ENCODE measurements at places on chromosomes 11 and 22. TPM values are rescaled to one million over a fixed set of nuclear protein-coding genes. Genes with fewer than 3 reads are reported as not detected.

DNA sequence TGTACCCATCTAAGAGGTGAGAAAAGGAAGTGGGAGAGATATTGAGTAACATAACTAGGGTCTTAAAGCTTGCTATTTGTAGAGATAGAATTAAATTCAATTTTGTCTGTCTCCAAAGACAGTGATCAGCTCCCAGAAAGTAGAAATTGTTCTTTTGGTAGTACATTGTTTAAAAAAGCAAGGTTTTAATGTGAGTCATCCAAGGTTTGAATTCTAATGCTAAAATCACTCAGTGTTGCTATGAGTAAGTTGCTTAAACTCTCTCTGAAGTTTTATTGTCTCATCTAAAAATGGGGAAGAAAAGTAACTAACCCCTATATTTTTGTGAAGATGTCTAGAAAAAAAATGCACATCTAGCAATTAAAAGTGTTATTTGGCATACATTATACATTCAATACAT lies 1004.5 kb upstream of the CCDC90B start:
- no peak overlapping the region for H3K4me3 ChIP-seq
- DNase-seq, result no peak
- H3K27me3 ChIP-seq, result no peaks in the 10 kb centered on the region
- H3K36me3 ChIP-seq, result no peaks in the 10 kb centered on the region
- no peaks in the 10 kb centered on the region for H3K4me1 ChIP-seq

GRCh38 chr11:11691296-11692151 lies 69.7 kb upstream of the GALNT18 start:
- no peak overlapping the region for H3K27ac ChIP-seq
- H3K36me3 ChIP-seq, result no peaks in the 10 kb centered on the region
- H3K4me3 ChIP-seq, result no peak overlapping the region
- no peaks in the 10 kb centered on the region for H3K27me3 ChIP-seq

- no peak overlapping the region for H3K27ac ChIP-seq
- H3K27me3 ChIP-seq, result no peaks in the 10 kb centered on the region
- no peak for DNase-seq
- H3K36me3 ChIP-seq, result no peaks in the 10 kb centered on the region
- H3K4me3 ChIP-seq, result no peak overlapping the region
- no peaks in the 10 kb centered on the region for H3K4me1 ChIP-seq
Measured at GRCh38 chr22:35604621-35605368, 12.3 kb downstream of the MB start.

DNA sequence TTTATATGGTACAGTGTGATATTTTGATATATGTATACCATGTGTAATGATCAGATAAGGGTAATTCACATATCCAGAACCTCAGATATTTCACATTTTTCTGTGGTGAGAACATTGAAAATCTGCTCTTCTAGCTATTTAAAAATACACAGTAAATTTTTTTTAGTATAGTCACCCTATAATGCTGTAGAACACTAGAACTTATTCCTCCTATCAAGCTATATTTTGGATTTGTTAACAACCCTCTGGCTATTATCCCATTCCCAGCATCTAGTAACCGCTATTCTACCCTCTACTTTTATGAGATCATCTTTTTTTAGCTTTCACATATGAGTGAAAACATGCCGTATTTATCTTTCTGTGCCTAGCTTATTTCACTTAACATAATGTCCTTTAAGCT lies 65.5 kb upstream of the SYT9 start:
- no peaks in the 10 kb centered on the region for H3K4me1 ChIP-seq
- no peaks in the 10 kb centered on the region for H3K36me3 ChIP-seq
- H3K27me3 ChIP-seq, result no peaks in the 10 kb centered on the region

DNA sequence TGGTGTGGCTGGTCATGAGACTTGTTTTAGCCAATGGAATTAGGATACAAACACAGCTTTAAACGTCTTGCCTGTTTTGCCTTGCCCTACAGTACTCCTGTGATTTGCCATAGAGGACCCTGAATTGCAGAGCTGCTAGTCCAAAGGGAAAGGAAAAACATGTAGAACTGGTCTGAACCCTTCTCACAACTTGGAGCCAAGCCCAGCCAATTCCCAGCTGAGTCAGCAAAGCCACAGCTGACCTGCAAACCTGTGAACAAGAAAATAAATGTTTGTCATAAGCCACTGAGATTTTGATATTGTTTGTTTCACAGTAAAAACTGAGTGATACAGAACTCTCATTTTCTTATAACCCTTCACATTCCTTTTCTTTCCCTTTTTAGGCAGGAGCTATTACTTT lies 360.5 kb upstream of the API5 start:
- DNase-seq, result no peak
- no peaks in the 10 kb centered on the region for H3K27me3 ChIP-seq
- no peaks in the 10 kb centered on the region for H3K4me1 ChIP-seq
- H3K36me3 ChIP-seq, result no peaks in the 10 kb centered on the region

DNA sequence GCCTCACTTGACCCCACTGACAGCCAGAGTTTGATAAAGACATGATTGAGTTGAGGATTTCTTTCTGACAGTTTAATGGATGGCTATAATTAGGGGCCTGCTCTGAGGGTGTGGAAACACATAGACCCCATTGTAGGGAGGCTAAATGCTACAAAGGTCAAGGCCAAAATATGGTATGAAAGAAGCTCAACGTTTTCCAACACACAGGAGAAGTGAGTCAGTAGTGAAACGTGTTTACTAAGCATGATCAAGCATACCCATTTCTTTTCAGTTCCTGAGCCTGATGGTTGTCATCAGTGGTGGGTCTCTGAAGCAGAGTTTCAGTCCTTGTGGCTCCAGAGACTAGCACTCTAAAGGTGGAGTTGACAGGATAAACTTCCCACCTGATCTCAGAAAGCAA lies 69.7 kb downstream of the SNX19 start:
- H3K4me3 ChIP-seq, result no peak overlapping the region
- no peaks in the 10 kb centered on the region for H3K27me3 ChIP-seq
- no peak for DNase-seq

The GAL gene
- not detected for total RNA-seq

The TNNT3 gene
- not detected for total RNA-seq

The ANO1 gene
- total RNA-seq, result 3.5 TPM
